Stimulated activated CD8-positive, alpha-beta memory T cell treated with anti-CD3 and anti-CD28 coated beads, Interleukin-12 subunit alpha, Interleukin-12 subunit beta, amount 100 ng/mL, for 4 hours (primary cell): ENCODE measurements at places on chromosomes 16 and 17.
A peak's percentile ranks its signal among the peaks of the same experiment; 100 is the strongest.

DNA sequence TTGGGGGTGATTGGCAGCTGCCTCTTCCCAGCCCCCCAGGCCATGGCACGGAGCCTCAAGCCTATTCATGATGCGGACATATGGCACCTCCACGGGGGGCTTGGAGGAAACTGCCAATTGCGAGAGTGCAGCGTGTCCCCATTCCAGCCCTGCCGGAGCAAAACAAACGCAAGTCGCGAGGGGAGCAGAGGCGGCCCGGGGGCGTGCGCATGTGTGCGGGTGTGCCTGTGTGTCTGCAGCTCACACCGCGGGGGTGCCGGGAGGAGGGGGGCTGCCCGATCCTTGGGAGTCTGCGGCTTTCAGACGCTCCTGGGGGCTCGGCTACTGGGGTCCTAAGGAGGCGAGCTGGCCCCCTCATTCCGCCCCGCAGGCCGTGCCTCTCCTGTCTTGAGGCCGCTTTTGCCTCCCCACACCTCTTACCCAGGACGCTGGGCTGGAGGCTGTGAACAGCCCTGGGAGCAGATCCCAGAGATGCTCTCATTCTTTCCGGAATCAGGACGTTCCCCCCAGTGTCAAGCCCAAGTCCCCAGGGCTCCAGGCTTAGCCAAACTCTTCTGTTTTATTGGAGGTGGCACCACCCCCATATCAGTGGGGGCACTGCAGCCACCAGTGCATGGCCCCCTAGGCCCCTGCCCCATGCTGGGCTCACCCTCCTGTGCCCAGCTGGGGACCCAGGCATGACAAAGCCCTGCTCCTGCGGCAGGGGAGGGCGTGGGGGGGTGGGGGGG, 29.1 kb downstream of the ENDOV start:
- DNase-seq: no peak

GRCh38 chr17:82650723-82651122, 2.5 kb upstream of the WDR45B start:
- DNase-seq: no peak

- DNase-seq: no peak
Observed at GRCh38 chr17:18278867-18279266, 18.4 kb downstream of the MIEF2 start.

DNA sequence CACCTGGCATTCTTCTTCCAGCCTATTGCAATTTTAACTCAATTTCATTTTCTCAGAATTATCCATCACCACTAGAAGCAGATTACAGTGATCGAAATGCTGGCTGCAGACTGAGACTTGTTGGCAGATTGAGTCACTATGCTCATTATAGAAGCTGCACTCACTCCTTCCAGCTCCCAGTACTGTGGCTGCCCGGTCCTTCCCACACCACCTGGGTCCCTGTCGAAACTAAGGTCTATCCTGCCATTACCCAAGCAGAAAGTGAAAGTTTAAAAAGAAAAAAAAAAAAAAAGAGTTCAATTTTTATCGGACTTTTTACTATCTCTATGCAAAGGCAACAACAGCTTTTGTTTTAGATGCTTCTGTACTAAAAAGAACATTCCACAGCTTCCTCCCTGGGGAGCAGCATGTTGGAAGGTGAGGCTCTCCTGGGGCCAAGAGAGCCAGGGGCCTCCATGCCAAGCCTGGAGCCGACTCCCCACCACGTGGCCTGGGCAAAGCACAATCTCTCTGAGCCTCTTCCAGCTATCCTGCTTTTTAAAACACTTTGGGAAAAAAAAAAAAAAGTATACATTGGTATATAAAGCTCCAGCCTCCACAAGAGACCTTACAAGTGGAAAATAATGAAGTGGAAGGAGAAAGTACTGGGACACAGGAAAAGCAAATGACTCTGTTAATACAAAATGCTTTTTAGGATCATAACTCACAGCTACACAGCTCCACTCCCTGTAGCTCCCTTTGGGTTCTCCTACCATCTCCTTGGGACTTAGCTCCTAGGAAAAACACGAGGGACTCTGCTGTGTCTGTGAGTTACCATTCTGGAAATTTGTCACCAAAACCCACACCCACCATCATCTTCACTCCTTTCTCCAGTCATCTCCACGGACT, 77.8 kb downstream of the USP31 start:
- DNase-seq: no peak

GRCh38 chr16:11386791-11387546, 41.7 kb downstream of the RMI2 start:
- DNase-seq: no peak

DNA sequence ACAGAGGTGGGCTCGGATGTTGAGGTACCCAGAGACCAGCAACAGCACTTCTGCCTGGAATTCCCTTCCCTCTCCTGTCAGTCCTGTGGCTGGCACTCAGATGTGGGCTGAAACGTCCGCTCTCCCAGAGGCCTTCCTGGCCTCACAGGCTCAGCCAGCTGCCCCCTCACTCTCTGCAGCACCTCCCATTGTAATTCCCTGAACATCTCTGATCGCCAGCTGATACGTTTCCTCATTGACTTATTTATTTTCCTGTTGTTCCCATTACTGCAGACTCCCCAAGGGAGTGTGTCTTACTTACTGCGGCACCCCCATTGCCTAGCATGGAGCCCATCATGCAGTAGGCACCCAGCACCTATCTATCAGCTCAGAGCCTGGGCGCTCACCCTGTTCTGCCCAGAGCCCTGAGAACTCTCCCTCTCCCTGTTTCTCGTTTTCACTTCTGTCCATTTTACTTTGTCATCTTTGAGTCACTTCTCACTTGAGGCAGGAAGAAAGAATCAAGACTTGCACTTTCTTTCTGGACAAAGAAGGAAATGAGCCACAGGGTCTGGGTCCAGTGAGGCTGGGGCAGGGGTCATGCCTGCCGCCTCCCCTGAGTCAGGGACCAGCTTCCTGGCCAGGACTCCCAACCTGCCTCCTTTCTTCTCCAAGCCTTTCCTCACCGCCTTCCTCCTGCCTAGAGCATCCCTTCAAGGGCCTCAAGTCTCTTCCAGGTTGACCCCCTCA, 10.2 kb downstream of the CDH5 start:
- no peak for DNase-seq

GRCh38 chr17:66717641-66718058, 117.3 kb upstream of the CACNG5 start:
- no peak for DNase-seq

DNA sequence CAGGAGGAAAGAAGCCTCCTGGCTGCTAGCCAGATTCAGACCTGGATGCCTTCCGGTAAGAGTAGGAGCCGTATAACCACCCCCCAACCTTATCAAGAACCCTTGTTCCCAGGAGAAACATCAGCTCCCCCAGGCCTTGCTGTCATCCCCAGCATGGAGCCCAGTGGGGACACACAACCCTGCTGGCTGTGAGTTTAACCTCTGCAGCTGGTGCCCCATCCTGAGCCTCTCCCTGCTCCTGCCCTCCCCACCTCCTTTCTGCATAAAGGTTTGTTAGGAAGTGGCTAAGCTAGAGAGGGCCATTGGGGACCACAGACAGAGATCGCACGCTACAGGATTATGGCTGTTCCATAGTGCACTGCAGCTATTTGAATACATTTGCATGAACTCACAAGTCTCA, 55.5 kb upstream of the RPL38 start:
- DNase-seq: no peak

DNA sequence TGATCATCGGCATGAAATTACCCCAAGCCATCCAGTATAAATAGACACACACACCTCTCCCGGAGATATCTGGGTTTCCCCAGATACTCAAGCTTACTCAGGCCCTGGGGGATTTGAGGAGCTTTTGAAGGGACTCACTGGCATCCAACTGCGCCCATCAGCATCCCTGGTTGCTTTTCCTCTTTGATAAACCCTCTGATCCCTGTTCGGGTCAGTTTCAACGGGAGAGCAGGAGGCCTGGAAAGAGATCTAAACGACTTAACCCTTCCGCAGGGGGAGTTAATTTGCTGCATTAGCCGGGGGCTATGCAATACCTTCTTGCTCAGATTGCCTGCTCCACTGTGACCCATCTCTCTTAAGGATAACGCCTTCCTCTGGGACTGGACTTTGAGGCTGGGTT, 76.6 kb downstream of the MAF start:
- DNase-seq: no peak

DNA sequence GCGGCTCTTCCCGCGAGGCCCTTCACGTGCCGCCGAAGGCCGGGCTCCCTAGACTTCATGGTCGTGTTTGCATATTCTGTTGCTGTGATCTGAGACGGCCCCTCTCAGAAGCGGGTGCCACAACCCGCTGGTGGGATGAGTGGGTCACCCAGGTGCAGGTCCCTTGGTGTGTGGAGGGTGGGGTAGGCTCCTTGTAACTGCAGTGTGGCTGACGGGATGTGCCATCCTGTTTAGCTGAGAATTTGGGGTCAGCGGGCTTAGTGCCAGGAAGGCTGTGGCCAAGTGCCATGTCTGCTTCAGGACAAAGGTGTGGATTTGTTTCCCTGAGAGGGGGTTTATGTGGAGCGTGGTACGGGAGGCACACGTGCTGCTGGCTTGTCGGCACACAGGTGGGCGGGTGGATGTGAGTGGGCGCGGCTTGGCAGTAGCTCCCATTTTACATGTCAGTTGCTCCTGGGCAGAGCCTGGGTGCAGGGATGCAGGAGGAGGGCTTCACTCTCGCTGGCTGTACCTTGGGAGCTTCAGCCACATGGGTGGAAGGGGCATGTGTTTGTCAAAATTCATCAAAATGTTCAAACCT, 9.2 kb upstream of the WFIKKN1 start:
- no peak for DNase-seq

DNA sequence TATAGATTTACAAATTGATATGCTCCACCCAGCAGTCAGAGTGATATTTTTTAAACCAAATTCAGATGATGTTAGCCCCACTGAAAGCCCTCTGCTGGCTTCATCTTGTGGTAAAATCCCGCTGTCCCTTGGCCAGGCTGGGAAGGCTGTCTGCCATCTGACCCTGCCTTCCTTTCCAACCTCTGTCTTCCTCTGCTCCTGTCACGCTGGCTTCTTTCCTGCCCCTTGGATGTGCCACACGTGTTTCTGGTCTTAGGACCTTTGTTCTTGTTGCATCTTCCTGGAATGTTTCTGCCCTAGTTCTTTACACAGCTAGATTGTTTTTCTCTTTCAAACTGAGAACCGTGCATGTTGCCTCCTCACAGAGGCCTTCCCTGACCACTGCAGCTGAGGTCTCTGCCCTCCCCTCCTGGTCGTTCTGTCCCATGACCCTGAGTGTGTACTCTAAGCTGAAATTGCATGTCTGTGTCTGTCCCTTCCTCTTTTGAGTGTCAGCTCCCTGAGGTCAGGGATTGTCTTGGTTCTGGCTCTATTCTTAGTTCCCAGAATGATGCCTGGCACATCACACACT, 11.4 kb downstream of the NT5M start:
- no peak for DNase-seq

DNA sequence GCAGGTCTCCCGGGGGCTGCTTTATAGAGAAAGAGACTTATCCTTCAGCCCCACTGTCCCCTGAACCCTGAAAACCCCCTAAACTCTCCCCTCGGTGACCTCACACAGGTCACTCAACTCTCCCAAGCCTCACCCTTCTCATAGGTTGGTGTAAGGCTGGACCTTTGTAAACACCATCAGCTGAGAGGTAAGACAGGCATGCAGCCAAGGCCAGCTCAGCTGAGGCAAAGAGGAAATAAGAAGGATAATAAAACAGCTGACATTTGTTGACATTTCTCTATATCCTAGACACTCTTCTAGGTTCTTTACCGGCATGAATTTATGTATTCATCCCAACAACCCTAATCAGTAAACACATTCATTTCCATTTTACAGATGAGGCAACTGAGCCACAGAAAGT, 134.3 kb downstream of the CCT6B start:
- DNase-seq: no peak

DNA sequence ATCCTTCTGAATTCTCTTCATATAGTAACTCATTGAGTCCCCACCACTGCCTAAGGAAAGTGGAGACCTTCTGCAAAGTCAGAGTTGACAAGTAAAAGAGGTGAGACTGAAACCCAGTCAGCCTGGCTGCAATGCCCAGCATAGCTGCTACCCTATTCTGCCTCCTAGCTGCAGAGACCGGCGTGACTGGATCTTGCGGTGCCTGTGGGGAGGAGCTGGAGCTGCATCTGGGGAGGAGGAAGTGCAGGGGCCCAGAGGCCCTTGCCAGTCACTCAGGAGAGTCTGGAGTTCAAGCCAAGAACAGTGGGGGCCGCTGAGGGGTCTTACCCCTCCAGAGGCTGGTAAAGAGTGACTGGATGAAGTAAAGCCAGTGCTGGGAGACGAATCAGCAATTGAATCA, 35.0 kb upstream of the ZNF423 start:
- DNase-seq: no peak

GRCh38 chr17:55264645-55265298, at the start of gene HLF:
Gene HLF (plus strand): TSS chr17:55264960. CDS start chr17:55265485, 525 bp downstream.
- peak; percentile 54 for DNase-seq

DNA sequence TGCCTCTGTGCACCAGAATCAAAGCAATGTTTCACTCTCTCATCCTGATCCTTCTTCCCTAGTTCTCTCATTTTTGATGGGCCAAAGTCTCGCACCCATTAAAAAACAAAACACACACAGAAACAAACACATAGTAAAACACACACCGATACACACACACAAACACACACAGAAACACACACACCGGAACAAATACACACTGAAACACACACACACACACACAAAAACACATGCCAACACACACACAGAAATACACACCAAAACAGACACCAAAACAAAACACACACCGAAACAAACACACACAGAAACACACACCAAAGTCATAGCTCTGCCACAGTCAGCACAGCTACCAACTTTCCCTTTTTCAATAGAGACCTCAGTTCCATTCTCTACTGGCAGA, 8.6 kb downstream of the HSPB9 start:
- no peak for DNase-seq

GRCh38 chr16:70437582-70438557, 1.0 kb downstream of the ST3GAL2 start:
- no peak for DNase-seq

DNA sequence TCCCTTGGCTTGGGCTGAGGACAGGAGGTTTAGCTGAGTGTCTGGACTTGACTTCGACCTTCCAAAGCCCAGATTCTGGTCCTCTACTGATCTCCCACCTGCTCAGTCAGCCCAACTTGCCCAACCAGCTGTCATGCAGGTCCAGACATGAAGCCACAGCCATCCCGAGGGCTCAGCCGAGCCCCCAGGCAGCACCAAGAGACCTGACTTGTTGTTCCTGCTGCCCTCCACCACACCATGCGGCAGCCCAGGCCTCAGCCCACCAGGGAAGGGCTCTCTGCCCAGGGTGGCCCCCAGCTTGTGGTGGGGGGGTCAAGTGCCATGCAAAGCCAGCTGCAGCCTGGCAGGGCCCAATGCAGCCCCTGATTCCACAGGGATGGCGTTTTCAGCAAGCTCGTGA, 17.2 kb upstream of the CACNG4 start:
- DNase-seq: no peak

- DNase-seq: no peak
Observed at GRCh38 chr17:66562119-66562518, 259.7 kb downstream of the PRKCA start.
